ENCODE measurements at places on chromosomes 2 and 18.

DNA sequence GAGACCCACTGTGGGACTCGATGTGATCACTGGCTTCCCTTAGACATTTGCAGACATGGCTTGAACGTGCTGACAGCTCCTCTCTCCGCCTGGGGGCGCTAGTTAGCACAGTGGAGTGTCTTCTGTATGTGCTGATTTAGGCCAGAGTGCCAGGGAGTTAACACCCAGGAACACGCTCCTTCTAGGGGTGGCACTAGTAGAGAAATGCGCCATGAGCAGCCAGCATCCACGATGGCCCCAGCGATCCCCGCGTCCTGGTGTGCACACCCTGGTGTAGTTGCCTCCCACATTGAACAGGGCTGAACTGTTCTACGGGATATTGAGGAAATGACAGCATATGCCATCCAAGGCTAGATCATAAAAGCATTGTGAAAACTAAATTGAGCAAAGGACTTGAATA, 11.4 kb upstream of the NMUR1 start:
- no peak for DNase-seq

DNA sequence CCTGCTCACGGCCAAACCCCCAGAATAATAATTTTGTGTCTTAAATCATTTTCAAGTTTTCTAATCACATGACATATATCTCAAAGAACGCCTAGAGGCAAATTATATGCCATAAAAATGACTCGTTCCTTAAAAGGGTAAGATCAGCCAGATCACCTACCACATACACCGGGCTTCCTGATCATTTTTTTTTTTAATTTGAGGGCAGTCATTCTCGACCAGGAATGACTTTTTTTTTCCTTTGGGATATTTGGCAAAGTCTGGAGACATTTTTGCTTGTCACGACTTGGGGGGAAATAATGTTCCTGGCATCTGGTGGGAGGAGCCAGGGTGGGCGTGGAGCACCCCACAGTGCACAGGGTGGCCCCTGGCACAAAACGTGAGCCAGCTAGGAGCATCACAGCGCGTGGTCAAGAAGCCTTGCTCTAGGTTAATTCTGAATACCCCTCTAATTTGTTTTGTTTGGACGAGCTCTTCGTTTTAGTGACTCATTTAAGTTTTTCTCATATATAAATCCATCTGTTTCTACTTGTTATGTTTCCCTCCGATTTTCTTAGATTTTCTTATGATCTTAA, 94.9 kb downstream of the TWIST2 start:
- no peak for DNase-seq

- DNase-seq: no peak
Measured at GRCh38 chr2:187826023-187826422, 271.8 kb upstream of the TFPI start.

DNA sequence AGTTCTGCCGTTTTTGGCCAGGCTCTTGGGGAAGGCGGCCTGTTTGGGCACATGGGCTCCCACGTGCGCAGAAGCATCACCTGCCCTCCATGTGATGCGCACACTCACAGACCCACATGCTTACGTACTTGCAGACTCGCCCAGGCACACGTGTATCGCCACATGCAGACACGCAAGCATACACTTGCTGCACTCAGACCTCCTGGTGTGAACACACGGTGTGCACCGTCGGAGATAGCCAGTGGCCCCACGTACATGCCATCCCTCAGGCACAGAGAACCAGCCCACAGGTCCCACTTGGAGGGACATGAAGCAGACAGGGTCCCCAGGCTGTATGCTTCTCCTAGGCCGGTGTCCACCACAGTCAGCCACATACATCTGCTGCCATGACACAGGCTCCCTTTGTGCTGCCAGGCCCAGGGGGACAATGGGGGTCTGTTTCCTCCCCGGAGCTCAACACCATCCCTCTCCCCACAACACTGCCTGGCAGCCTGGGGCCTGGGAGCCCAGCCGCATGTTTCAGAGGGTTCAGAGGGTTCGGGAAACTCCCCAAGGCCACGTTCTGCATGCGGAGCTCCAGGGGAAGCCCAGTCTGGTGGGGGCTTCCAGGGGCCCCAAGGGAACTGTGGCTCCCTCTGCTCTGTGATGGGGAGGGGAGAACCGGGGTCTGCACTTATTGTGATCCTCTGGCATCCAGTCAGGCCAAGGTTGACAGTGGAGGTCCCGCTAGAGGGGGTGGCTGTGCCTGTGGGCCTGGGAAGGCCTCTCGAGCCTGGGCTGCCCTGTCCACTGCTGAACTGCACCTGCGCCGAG, 208.1 kb upstream of the HAAO start:
- no peak for DNase-seq

GRCh38 chr18:56890632-56891031, 239.5 kb downstream of the WDR7 start:
- no peak for DNase-seq

- no peak for DNase-seq
Measured at GRCh38 chr2:128180031-128180430, 89.0 kb downstream of the UGGT1 start.

GRCh38 chr2:169644173-169644572, 50.0 kb downstream of the CFAP210 start:
- DNase-seq: no peak

GRCh38 chr2:201308914-201309313, 48.2 kb downstream of the FLACC1 start:
- no peak for DNase-seq

GRCh38 chr18:10111191-10111590, 197.4 kb downstream of the VAPA start:
- no peak for DNase-seq

GRCh38 chr2:71785516-71785981, 332.2 kb downstream of the DYSF start:
- DNase-seq: no peak

DNA sequence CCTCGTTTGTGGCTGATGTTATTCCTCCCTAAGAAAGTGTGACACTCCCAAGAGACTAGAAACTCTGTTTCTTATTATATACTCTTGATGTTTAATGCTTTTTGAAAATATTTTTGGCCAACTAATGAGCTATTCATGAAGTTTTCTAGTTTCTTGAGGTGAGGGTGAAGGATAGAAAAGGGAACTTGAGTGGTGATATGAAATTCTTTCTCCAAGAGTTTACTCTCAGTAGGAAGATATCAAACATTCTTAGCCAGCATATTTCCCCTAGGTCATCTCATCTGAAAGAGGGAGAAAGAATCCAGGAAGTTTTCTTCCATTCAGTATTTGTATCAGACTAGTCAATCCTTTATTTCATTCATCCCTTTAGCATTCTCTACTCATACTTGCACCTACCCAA, 95.7 kb downstream of the MAP3K20 start:
- DNase-seq: no peak

- no peak for DNase-seq
Measured at GRCh38 chr2:122758967-122759366, 1003.5 kb downstream of the TSN start.

GRCh38 chr18:60675801-60676200, 303.2 kb upstream of the MC4R start:
- DNase-seq: no peak

DNA sequence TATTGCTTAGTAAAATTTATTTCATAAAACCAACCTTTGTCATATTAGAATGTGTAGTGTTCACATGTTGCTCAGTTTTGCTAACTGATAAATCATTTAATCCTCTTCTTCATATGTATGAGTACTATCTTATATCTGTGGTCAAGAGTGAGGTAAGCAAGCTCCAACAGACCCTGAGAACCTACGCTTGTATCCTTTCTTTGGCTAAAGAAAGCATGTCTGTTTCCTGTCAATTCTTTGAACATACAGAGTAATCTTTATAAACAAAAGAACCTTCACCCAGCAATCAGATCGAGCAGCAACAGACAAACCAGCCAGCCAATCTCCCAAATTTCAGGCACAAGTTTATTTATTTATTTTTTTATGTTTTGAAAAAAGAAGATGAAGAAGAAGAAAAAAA, 6.4 kb downstream of the ADCYAP1 start:
- DNase-seq: no peak

DNA sequence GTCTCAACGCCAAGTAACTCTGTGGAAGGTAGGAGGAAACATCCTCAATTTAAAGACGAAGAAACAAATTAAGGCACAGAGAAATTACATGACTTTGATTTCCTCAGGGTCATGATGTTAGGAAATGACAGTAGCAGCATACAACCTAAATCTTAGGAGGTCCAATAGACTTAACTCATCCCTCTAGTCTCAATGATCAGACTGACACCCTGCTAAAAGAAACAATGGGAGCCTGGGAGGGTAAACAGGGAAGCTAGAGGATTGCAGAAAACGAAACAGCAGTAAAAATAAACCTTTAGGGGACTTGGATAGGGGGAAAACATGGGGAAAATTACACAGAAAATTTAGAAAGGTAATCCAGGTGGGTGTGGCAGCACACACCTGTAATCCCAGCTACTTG, 56.0 kb downstream of the ROCK2 start:
- no peak for DNase-seq

DNA sequence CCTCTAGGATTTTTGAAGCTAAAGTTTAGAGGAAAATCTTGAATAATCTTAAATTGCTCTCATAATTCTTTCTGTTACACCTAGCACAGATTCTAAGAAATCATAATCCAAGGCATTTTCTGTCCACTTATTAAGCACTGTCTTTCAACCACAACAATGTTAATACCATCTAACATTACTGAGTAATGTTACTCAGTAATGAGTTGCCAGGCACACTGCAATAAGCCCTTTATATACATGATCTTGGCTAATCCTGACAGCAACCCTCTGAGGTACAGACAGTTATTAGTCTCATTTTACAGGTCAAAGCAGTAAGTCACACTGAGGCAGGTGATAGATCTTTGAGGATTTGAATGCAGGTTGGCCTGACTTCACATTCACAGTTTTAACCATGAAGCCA, 291.9 kb downstream of the ALK start:
- no peak for DNase-seq

DNA sequence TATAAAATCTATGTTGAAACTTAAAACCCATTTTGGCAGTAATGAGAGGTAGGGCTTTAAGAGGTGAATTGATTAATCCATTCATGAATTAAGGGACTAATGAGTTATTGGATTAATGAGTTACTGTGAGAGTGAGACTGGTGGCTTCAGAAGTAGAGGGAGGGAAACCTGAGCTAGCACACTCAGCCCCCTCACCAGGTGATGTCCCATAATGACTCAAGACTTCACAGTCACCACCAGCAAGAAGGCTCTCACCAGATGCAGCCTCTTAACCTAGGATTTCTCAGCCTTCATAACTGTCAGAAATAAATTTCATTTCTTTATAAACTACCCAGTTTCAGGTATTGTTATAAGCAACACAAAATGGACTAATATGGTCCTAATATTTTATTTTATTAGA, 621.7 kb upstream of the ACVR2A start:
- DNase-seq: no peak

DNA sequence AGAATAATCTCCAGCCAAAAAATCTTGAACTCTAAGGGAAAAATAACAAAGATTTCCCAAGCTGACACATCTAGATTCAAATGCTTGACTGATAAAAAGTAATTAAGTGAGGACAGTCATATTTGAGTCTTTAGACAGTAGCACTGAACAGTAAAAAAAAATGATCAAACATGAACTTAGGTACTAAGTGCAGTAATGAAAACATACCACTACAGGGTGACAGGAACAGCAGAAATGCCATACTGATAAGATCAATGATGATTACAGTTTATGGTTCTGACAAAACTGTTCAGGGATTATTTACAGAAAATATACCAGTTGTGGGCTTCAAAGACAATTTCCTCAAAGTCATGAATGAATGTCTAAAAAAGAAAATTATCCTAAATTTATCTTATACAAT, 80.3 kb downstream of the OSBPL1A start:
- DNase-seq: no peak

DNA sequence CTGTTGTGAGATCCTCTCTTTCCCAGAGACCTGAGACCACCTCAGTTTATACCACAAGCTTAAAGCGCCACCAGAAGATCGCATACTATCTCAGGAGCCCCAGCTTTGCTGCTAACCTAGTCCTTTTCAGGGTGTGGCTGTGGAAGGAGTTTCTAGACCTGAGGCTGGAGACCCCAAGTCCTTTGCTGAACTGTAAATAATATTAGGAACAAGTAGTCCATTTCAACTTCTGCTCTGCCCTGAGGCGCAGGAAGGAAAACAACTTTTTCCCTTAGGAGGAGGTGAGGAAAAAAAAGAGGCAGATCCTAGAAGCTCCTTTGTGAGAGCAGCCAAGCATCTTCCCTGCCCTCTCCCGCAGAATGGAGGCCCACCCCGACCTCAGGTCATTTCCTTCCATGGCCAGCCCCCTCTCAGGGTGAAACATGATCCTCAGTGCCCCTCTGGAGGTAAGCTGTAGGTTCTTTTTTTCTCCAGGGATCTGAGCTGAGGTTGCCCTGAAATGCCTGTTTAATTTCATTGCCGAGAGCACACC, 122.8 kb upstream of the LGALSL start:
- no peak for DNase-seq

DNA sequence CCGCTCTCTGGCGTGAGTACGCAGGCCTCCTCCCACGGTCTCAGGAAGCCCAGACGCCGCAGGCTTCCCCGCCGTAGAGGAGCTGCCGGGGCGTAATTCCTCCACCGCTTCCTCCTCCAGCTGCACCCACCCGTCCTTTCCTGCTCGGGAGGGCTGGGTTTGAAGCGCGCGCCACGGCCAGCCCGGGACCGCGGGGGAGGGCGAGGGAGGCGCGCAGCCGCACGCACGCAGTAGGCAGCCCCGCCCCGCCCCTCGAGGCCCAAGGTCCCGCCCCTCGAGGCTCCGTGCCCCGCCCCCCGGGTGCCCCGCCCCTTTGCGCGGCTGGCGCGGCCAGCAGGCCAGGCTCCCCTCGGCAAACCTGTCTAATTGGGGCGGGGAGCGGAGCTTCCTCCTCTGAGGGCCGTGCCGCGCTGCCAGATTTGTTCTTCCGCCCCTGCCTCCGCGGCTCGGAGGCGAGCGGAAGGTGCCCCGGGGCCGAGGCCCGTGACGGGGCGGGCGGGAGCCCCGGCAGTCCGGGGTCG, at the start of gene MALT1:
Gene MALT1 (plus strand): TSS at position 355 of the 521 bp plus-strand sequence. CDS start 179 bp downstream, outside the sequence.
- DNase-seq: peak; percentile 96

DNA sequence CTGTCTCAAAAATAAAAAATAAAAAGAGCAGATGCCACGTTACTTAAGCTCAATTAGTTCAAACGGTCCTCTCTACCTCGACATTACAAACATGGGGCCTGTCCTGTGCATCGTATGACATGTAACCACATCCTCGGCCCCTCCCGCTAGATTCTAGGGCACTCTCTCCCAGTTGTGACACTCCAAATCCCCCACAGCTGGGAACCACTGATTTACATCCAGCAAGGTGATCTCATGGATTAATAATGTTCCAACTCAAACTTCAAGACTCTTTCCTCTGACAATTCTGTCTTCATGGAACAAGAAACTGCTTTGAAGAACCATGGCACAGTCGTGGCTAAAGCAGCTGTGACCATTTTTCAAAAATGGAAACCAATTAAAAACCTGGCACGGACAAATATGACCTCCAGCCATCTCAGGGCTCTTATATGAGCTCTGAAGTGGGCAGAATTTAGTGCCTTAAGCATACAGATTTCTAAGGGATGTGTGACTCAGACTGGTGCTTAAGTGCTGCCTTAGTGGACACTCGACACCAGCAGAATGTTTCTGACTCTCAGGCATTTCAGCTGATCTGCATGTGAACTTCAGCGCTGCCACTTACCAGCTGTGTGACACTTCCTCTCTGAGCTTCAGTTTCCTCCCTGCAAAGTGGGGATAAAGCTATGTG, 31.7 kb upstream of the ASAP2 start:
- DNase-seq: no peak

Data from stimulated activated CD8-positive, alpha-beta memory T cell treated with anti-CD3 and anti-CD28 coated beads, Interleukin-2, amount 100 ng/mL, for 1 hour (primary cell).